ENCODE measurements at places on chromosomes 7 and 10.

DNA sequence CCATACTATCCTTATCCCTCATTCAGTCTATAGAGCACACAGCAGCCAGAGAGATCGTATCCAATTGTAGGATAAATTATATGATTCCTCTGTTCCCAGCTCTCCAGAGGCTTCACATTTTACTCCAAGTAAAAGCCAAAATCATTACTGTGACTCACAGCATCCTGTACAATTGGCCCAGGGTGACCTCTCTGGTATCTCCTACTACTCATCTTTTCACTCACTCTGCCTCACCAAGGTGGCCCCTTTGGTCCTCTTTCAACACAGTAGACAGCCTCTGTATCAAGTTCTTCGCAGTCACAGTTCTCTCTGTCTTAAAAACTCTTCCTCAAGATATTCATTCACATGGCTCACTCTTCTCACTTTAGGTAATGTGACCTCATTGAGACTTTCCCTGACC lies 72.6 kb upstream of the LSM8 start:
- DNase-seq = no peak

DNA sequence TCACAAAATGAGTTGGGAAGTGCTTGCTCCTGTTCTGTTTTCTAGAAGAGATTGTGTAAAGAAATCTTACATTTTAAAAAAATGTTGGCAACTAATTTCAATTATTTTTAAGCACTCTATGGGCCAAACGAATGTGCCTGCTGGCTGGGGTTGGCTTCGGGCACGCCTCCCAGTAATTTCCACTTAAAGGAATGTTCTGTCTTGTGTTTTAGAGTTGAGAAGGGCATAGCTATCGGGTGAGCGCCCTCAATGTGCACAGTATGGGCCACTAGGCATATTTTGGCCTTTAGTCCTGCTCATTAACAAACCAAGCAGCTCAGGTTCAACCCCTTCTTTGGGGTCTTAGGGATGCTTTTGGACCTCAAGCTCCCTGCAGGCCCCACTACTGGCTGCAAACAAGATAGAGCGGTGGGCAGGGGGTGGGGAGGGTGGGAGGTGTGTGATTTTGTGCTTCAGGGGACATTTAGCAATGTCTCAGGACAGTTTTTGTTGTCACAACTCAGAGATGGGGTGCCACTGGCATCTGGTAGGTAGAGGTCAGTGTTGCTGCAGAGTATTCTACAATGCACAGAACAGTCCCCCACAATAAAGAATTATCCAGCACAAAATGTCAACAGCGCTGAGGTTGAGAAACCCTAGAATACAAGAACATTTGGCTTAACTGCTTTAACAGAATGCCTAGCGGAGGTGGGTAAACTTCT lies 40.7 kb downstream of the TACC2 start:
- DNase-seq = no peak

DNA sequence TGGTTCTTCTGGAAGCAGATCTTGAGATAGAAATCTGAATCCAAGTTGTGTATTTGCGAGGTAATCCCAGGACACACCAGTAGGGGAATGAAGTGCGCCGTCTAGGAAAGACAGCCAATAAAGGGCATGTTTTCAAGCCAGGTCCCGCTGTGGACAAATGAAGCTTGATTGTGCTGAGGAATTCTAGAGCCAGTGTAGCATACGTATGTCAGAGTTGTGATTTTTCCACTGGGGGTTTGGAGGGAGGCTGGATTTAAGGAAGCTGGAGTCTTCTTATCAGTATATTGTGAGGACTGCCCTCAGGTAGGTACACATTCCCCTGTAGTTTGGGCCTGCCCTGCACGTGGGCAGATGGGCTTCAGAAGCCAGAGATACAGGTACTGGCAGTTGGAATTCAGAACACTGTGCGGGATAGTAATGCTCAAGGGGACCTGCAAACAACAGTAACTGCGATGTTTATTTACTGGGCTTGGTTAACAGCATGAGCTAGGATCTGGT lies 50.9 kb downstream of the GALNT11 start:
- no peak for DNase-seq

DNA sequence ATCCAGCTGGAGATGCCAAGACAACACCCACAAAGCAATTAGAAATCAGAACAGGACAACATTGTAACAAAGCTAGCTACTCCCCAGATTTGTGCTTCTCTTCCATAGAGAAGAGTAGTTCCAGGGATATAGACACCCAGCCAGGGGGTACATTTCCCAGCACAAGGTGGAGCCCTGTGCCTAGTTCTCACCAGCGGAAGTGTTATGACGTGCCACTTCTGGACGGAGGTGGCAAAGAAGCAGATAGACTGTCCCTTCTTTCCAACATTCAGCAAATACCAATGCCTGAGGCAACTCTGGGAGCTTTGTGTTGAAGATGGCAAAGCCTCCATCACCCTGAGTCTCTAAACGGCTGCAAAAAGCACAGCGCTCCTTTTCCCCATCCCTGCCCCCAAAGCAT lies 23.4 kb upstream of the GSAP start:
- DNase-seq = no peak

DNA sequence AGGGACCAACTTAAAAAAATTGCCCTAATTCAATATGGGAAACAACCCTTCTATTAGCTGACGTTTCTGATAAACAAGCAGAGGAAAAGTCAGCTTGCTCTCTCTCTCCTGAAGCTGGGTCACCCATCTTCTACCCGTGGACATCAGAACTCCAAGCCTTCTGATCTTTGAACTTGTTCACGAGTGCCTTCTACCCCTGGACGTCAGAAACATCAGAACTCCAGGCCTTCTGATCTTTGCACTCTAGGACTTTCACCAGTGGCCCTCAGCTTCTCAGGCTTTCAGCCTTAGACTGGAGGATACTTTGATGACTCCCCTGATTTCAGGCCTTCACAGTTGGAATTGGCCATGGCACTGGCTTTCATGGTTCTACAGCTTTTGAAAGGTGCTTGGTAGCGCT lies 41.8 kb downstream of the AKR1C8 start:
- DNase-seq = no peak

- DNase-seq = no peak
Measured at GRCh38 chr10:24256619-24257107, 47.7 kb downstream of the KIAA1217 start.

- no peak for DNase-seq
Measured at GRCh38 chr10:5071411-5072198, 22.6 kb upstream of the AKR1C3 start.

DNA sequence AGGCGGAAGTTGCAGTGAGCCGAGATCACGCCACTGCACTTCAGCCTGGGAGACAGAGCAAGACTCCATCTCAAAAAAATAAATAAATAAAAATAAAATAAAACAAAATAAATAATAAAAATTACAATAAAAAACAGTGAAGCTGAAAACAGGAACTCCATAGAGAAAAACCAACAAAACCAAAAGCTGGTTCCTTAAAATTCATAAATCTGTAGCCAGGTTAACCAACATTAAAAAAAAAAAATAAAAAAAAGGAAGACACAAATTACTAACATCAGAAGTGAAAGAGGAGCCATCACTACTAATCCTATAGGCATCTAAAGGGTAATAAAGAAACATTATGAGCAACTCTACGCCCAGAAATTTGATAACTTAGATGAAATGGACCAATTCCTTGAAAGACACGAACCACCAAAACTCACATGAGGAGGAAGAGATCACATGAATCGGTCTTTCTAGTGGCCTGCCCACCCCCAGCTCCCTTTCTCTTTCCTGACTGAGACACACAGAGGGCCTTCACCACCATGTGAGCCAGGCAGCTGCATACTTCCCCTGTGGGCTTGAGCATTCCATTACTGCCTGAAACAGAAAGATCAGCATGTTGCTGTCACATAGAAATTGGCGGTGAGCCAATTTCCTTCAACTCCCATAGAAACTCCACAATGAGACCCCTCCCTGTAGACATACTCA lies 208.7 kb downstream of the MAD1L1 start:
- no peak for DNase-seq

DNA sequence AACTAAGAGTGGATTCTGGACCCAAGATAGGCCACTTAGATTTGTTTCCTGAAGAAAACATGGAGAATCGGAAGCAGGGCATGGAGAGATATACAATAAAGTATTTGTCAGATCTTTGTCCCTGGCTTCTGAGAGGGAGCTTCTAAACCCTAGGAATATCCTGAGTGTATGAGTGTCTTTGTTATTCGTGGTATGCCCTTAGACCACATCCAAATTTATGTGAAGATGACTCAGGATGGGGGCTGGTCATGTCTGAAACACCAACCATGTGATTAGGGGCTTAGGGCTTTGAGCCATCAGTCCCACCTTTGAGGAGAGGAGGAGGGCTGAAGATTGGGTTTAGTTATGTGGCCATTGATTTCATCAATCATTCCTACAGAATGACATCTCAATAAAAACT lies 69.7 kb upstream of the PLPP4 start:
- no peak for DNase-seq

Data from activated CD8-positive, alpha-beta memory T cell treated with anti-CD3 and anti-CD28 coated beads for 1 hour (primary cell).